Right ventricle myocardium superior (tissue), 1 donor: ENCODE measurements at places on chromosomes 5 and 9.

GRCh38 chr9:112582371-112583262 is 96.0 kb downstream of the KIAA1958 start:
- no peak for DNase-seq

- DNase-seq = no peak
These were observed 8.3 kb upstream of the NDFIP1 start for GRCh38 chr5:142100307-142100706.

DNA sequence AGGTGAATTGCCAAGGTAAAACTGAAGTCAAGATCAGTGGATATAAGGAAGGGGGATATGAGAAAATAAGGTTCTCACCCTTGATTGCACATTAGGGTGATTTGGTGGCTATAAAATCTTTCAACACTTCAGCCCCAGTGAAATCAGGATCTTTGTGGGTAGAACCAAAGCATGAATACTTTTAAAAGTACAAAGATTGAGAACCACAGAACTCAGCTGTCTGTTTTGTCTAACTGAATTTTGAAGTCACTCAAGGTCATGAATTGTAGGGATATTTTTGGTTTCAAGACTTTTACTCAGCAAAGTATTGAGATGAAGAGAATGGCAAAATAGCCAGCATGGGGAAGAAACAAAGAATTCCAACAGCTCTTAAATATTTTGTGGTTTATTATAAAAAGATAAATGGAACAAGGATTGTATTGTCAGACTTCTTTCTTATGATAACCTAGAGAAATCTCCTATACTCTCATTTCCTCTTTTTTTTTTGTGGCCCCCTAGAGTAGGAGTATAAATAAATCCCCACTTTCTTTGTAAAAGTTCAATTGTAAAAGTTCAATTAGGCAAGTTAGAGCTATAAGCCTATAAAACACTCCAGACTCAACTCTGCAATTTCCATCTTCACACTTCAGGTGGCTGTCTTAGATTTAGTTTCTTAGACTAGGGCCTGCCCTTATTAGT is 272.9 kb downstream of the PDE4D start:
- DNase-seq = no peak

- no peak for DNase-seq
These were observed 44.7 kb upstream of the MYOT start for GRCh38 chr5:137822984-137823383.

GRCh38 chr9:614431-614830 is 227.1 kb upstream of the DMRT1 start:
- DNase-seq = peak; percentile 48

DNA sequence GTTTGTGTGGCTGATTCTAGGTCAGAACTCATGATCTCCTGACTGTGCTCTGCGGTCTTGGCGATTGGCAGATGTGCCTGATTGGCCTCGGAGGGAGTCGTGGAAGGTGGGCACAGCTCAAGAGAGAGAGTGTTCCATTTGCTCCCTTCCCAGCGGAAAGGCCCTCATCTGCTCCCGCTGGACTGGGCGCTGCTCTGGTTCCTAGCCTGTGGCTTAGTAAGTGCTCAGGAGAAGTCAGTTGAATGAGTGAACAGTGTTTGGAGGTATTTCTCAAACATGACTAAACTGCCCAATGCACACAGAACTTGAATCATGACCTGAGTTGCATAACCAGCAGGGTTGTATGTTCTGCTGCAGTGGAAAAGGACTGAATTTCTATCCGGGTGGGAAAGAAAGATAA is 120.2 kb upstream of the PITX1 start:
- no peak for DNase-seq

- peak; percentile 24 for DNase-seq
These were observed 18.9 kb downstream of the SEMA4D start for GRCh38 chr9:89478821-89479668.

DNA sequence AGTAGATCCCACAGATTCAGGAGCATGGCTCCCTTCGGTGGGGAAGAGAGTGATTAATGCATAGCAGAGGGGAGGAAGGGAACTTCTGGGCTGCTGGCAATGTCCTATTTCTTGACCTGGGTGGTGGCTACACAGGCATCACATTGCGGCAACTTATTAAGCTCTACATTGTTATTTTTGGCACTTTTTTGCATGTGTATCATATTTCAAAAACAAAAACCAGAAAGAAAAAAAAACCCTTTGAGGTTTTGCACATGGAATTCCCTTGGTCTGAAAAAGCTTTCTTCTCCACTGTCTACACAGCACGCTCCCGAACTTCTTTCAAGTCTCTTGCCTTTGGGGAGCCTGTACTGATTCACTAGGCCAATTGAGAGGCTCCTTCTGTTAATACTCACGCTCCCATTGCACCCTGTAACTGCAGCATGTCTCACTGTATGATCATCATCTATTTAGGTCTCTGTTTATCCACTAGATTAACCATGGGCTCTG is 25.1 kb downstream of the CEMIP2 start:
- no peak for DNase-seq

DNA sequence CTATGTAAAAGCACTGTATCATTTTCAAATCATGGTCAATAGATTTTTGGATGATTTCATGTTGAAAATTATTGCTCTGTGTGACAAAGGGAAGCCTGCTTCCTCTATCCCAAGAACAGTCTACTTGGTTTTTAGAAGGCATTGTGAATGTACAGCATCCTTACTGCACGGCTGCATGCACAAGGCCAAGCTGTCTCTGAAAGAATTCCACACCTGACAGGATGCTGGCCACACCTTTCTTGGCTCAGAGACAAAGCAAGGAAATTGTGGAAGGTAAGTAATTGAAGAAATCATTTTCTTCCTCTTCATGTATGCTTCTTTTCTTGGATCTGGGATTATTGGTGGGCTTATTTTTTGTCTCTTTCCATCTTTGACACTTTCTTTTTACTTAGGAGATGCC is 53.7 kb upstream of the VCAN start:
- no peak for DNase-seq

- no peak for DNase-seq
These were observed 322.4 kb downstream of the TMEM161B start for GRCh38 chr5:87946271-87946670.

- DNase-seq = no peak
These were observed 115.5 kb upstream of the SPEF2 start for GRCh38 chr5:35502206-35502605.

GRCh38 chr9:127598839-127599549 is 13.1 kb upstream of the STXBP1 start:
- DNase-seq = no peak

DNA sequence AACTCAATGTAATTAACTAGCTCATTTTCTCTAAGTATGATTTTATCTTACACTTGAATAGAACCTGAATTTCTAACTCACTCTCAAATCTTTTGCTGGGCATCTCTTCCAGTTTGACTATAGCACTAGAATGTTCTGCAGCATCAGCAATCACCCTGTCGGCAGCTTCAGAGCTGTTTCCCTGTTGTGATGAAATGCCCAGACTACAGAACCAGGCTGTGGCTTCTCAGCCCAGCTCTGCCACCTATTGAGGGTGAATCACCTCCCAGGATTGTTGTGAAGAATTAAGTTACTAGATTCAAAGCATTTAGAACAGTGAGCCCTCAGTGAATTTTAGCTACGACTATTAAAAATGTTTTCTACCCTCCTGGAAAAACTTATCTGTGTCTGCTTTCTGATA is 90.4 kb upstream of the ANKRD55 start:
- DNase-seq = no peak

GRCh38 chr5:114467171-114467570 is 105.3 kb downstream of the KCNN2 start:
- no peak for DNase-seq

DNA sequence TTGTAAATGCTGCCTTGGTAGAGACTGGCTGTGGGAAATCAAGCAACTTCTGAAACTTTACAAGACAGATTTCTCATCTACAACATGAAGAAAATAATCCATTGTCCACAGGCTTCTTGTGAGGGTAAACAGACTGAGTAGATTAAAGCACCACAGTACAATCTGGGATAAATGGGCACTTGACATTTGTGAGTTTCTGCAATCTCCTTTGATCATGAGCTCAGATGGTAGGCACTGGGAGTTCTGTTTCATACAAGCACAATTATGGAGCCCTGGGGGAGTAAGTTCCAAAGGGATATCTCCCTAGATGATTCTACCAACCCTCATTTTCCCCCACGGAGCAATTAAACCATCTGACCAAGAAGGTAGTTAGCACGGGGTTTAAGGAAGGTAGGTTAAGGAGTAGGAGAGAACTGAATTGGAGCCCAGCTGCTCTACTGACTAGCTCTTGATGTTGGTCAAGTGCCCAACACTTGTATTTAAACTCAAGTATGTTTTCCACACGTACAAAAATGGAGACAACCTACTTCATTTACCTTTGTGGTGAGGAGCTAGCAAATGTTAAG is 479.5 kb upstream of the TNC start:
- no peak for DNase-seq

GRCh38 chr5:18000744-18001143 is 366.5 kb downstream of the TAF11L14 start:
- no peak for DNase-seq

DNA sequence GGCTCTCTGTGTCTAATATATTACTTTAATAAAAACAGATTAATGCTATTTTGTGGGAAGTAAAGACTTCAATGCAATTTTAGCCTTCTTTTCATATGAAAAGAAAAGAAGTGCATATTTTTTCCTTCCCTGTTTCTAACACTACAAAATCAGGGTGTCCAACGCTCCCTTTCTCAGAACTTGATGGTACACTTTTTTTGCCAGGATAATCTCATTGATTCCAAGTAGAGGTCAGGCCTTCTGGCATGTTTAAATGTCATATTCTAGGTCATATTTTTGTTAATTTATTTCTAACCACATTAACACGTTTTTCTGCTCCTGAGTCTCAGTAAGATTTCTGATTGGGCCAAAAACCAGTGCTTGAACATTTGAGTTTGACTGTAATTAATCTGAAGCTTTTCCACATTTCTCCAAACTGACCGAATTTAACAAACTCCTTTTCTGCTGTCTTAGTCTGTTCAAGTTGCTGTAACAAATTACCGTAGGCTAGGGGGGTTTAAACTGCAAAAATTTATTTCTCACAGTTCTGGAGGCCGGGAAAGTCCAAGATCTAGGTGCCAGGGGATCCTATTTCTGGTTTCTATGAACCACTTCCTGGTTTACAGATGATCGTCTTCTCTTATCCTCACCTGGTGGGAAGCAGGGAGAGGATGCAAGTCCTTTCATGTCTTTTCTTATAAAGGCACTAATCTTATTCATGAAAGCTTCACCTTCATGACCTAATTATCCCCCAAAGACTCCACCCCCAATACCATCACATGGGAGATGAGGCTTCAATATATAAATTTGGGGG is 63.2 kb upstream of the ELL2 start:
- DNase-seq = no peak

- DNase-seq = no peak
These were observed 63.3 kb downstream of the ABCA1 start for GRCh38 chr9:104864675-104865104.

GRCh38 chr5:116600876-116601275 is 26.3 kb upstream of the SEMA6A start:
- DNase-seq = no peak

DNA sequence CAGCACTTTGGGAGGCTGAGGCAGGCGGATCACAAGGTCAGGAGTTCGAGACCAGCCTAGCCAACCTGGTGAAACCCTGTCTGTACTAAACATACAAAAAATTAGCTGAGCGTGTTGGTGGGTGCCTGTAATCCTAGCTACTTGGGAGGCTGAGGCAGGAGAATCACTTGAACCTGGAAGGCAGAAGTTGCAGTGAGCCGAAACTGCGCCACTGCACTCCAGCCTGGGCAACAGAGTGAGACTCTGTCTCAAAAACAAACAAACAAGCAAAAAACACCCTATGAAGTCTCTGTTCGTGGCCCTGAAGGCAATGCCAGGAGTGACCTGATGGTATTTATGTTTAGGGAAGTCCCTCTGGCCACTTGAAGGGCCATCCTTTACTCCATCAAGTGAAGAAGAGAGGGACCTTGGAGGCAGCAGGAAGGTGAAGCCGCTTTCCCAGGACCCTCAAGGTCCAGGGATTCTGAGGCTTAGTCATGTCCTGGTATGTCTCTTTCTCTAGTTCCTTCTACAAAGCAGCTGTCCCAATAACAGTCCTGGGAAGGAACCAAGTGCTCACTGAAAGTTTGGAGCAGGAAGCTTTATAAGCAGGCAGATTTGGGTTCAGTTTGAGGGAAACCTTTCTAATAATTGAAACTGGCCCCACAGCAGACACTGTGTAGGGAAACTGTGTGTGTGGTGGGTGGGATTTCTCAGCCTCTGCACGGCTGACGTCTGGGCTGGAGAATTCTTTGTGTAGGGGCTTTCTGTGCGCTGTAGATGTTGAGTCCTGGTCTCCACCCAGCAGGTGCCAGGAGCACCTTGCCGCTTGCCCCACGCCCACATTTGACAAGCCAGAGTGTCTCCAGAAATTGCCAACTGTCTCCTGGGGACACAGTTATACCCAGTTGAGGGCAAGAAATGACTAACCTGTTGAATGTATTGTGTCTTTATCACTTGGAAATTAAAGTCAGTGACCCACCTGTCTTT is 12.5 kb downstream of the PHF2 start:
- no peak for DNase-seq

- no peak for DNase-seq
These were observed 54.7 kb downstream of the SH3RF2 start for GRCh38 chr5:145991044-145991575.

DNA sequence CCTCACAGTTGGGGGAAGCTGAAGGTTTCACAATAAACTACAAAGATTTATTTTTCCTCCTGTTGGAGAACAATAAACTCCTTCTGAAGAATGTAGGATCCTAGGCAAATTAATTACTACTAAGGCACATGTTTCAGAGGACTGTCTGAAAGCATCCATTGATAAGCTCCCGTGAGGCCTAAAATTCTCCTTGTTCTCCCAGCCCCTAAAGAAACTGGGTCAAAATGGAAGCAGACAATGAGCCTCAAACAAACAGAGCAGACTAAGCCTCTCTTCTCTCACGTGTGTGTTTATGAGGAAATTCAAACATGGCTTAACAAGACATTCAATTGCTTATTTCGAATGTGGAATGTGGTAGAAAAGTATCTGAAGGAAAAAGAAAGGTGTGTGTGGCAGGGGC is 249.0 kb downstream of the GLIS3 start:
- DNase-seq = no peak

DNA sequence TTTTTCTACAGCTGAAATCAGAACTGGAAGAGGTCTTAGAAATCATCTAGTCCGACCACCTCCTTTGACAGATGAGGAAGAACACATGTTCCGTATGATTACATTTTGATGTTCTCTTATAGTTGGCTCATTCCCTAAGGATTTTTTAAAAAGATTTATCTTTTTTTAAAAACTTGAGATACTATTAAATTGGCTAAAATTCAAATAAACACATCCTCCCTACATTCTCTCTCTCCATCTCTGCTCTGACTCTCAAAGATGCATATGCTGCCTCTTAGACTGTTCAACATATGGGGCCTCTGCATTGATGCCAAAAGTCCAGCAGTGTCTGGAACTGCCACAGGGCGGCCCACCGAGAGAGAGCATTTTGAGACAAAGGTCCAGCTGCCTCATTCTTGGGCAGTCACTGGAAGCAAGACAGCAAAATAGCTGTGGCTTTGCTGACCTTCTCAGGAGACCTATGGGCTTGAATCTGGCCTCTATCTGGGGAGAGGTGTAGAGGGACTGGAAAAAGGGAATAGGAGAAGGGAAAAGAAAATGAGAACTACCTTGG is 12.8 kb upstream of the TSSK1B start:
- DNase-seq = no peak
